ENCODE measurements at places on chromosomes 1 and 21.
A peak's percentile ranks its signal among the peaks of the same experiment; 100 is the strongest.

- no peak for DNase-seq
Observed at GRCh38 chr1:112527266-112528010, 18.7 kb downstream of the WNT2B start.

GRCh38 chr1:5908461-5909375 is 83.5 kb downstream of the NPHP4 start:
- no peak for DNase-seq

DNA sequence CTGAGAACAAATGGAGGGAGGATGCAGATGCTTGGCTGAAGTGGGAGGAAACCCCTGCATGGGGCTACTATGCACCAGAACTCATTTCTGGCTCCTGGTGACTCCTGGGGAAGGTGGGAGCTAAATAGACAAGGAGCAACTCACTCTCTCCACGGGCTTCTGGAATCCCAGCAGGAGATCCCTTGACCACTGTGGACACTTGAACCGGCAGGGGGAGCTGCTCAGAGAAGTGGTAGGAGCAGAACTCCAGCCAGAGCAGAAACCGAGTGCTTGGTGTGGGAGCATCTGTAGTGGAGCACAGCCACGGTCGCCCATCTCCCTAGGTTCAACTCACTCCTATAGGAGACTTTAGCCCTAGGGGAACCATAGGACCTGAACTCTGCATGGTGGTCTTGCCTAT is 205.6 kb upstream of the GJB5 start:
- no peak for DNase-seq

GRCh38 chr1:74246315-74246714 is 11.1 kb downstream of the TNNI3K start:
- DNase-seq = no peak

DNA sequence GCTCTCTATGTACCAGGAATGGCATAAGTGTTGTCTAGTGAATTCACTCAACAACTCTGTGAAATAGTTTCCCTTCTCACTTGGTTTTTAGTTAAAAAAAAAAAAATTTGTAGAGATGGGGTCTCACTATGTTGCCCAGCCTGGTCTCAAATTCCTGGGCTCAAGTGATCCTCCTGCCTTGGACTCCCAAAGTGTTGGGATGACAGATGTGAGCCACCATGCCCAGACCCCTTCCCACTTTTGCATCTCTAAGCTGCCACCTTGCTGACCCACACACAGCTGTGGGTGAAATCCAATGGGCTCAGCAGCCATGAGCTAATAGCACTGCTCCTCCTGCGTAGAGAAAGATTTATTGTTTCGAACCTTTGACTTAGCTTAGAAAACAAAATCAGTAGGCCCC is 33.5 kb downstream of the NEK2 start:
- no peak for DNase-seq

- peak; percentile 75 for DNase-seq
Observed at GRCh38 chr1:72397786-72398185, 115.4 kb upstream of the NEGR1 start.

GRCh38 chr1:3729594-3730542 is 22.4 kb upstream of the CCDC27 start:
- DNase-seq = no peak

DNA sequence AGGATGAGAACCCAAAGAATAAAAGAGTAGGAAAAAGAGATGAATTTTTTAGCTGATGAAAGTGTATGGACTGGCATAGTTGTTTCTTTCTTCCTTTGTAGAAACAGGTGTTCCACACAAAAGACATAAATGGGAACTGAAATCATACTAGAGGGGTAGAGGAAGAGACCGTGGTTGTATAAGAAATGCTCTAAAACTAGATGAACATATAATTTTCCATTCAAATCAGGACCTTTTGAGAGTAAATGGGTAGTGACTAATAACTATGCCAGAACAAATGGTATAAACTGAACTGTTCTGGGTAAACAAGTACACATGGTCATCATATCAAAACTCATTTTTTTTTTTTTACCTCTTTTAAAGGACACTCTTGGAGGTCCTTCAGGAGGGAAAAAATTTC is 344.2 kb downstream of the VAV3 start:
- no peak for DNase-seq

DNA sequence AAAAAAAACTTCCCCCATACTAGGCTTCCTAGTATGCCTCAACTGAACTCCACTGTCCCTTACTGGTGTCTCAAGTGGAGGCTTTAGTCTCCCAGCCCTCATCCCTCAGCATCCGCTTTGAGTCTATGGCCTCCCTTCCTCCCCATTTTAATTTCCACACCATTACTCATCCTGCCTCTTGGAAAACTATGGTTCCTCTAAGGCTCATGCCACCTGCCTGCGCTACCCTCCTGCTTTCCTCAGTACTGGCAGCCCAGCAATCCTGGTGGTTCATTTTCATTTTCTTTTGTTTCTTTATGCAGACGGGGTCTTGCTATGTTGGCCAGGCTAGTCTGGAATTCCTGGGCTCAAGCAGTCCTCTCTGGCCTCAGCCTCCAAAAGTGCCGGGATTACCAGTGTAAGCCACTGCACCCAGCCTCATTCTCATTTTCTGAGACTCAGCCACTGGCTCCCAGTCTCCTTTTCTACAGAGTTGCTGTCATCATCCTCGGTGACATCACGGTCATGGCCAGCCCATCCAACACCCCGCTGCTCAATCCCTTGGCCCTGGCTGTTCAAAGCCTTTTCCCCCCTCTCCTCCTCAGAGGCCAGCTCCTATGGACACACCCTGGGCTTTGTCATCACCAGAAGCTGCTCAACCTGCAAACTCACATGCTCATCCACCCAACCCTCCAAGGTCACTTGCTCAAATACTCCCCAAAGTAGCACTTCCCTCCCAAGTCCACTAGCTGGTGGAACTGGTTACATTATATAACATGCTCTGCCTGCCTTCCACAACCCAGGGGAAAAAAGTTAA is 2.3 kb upstream of the PMVK start:
- no peak for DNase-seq

DNA sequence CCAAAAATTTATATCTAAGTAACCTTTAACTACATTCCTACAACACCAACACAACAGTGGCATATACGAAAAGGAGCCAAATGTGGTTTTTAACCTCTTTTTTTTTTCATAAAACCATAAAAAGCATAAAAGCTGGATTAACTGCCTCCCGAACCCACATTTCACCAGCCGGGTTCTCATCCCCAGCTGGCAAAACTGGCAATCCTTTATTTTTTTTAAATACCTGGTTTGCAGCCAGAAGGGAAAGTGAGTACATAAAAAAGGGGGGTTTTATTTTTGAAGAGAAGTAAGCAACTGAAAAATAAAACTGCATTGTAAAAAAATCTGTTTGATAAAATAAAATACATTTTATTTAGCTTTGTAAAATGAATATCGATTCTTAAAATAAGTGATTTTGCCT is 295.4 kb downstream of the AKT3 start:
- DNase-seq = no peak

GRCh38 chr1:176783309-176783708 is 320.3 kb downstream of the PAPPA2 start:
- no peak for DNase-seq

DNA sequence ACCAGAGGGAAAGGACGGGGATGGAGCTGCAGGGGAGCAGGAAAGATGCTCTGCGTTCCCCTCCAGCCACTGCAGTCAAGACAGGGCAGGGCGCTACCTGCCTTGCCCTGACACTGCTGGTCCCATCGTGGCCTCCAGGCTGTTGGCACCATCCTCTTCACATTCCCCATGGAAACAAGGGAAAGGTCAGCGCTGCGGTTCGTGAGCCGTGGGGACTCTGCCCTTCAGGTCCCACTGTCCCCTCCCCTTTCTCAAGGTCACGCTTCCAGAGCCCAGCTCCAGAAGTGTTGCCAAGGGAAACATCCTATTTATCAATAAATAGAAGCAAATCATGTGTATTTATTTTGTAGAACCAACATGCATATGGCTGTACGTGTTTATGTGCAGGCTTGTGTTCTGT is 56.0 kb downstream of the PGBD5 start:
- DNase-seq = no peak

DNA sequence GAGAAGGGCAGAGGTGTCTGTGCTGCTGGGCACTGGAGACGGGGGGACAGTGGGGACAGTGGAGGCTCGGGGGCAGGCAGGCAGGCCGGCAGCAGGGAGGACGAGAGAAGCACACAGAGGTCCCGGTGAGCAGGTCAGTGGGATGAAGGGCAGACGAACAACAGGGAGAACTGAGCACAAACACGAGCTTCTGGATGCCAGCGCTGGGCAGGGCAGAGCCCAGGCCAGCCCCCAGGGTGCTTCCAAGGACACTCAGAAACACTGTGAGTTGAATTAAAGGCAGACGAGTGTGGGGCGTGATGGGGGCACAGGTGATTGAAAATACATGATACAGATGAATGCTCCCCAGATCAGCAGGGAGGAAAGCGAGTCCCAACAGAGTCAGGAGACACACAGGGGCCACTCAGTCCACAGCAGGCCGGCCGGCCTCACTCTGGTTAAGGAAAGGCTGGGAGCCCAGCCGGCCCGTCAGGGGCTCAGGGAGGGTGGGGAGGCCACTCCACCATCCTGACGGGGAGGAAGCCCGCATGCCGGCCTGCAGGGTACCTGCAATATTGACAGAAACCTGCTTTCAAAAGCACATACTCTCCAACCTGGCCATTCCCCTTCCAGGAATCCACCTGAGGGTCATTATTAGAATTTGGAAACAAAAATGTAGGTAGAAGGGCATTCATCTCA is 14.1 kb downstream of the SLC19A1 start:
- DNase-seq = no peak

DNA sequence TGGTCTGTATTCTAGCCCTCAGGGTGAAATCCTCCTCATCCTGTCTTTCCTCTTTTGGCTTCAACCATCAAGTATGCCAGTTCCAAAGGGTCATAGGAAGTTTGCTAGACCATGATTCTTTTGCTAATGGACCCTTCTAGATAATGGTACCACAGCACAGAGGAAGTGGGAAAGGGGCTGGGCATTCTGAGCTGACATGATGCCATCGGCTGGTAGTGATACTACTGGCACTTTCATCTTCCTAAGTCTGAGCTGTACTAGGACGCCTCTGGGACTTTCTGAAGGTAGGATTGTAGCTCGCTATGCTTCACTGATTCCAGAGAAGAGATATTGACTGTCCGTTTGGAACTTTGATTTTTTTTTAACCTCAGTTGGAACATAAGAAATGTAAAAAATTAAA is 11.4 kb downstream of the FASLG start:
- DNase-seq = no peak

GRCh38 chr1:206708058-206708457 is 23.4 kb downstream of the MAPKAPK2 start:
- DNase-seq = no peak

- DNase-seq = no peak
Observed at GRCh38 chr1:230205719-230206198, 138.7 kb downstream of the GALNT2 start.

All from HFF-Myc (cell line).